ENCODE measurements at places on chromosomes 5 and 9.

DNA sequence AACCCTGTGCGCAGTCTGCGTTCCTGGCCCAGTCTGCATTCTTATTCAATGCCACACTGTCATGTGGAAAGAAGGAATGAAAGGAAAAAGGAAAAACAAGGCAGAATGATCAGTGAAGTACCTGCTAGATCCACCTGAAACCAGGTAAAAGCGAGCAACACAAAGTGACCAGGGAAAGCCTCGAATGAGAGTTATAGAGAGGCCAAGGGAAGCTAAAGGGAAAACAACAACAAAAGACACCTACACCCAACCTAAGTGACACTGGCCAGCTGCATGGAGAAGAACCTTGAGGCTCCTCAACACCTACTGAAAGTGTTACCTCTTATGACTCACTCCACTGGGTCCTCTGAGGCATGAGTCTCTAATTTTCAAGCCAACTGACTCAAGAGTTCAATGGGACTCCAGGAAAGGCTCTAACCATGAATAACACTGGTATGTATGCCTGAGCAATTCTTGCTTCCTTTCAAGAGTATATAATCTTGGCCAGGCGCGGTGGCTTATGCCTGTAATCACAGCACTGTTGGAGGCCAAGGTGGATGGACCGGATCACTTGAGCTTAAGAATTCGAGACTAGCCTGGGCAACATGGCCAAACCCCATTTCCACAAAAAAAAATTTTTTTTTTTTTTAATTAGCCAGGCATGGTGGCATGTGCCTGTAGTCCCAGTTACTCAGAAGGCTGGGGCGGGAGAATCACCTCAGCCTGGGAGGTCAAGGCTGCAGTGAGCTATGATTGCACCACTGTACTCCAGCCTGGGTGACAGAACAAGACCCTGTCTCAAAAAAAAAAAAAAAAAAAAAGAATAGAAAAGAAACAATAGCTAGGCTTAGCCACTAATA lies 29.0 kb downstream of the MTMR12 start:
- peak; percentile 50 for DNase-seq

- DNase-seq: no peak
Measured at GRCh38 chr9:21028466-21028865, 3.0 kb downstream of the HACD4 start.

DNA sequence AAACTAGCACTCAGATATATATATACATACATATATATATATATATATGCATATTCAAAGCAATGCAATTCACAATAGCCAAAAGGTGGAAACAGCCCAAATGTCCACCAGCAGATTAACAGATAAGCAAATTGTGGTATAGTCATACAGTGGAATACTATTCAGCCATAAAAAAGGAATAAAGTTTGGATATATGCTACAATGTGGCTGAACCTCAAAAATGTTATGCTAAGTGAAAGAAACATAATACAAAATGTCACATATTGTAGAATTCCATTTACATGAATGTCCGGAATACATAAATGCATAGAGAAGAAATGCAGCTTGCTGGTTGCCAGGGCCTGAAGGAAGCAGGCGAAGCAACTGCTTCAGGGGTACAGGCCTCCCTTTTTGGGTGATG lies 143.4 kb downstream of the ATPSCKMT start:
- DNase-seq: no peak

- DNase-seq: no peak
Measured at GRCh38 chr5:173233347-173234128, 1.5 kb downstream of the NKX2-5 start.

DNA sequence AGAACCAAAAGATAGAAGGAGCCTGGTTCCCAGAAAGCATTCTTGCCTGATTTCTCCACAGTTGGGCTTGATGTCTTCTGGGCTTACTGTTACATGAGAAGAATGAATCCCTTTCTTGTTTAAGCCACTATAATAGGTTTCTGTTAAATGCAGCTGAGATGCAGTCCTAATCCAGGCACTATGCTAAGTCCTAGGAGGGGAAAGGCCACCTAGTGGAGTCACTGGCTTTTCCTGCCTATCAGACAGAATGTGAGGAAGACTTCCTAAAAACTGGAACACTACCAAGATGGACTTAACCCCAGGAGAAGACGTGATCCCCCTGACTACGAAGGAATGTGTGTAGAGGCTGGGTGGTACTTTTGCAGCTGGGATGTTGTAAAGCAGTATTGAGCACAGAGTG lies 34.3 kb upstream of the FSD1L start:
- DNase-seq: peak; percentile 52

GRCh38 chr9:88583901-88584596 lies 49.1 kb downstream of the NXNL2 start:
- DNase-seq: peak; percentile 55

DNA sequence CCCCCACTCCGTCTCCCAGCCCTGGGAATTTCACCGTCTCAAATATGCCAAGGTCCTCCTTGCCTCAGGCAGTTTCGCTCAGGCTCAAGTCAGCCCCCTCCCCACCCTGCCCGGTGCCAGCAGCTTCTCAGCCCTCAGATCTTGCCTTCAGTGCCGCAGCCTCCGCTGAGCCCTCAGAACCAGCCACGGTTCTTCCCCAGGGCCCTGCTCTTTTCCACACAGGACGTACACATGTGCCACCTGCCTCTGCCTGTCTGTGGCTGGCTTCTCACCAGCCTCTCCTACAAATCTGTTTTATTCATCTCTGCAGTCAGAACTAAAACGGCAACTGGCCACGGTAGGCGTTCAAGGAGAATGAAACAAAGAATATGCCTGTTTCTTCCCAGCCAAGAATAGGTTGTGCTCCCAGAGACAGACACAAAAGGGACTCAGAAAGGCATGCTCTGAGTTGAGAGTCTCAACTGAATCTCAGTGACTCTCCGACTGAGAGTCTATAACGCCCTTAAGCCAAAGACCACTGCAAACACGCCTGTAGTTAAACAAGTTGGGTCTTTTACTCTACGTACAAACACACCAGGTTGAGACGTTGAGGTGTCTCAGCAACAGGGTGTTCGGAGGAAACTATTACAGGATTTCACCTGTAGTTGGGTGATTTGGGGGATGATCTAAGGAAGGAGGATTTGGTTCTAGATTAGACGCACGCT lies 10.6 kb upstream of the GRIN1 start:
- DNase-seq: no peak

GRCh38 chr9:36461323-36461722 lies 61.3 kb upstream of the RNF38 start:
- DNase-seq: peak; percentile 39

DNA sequence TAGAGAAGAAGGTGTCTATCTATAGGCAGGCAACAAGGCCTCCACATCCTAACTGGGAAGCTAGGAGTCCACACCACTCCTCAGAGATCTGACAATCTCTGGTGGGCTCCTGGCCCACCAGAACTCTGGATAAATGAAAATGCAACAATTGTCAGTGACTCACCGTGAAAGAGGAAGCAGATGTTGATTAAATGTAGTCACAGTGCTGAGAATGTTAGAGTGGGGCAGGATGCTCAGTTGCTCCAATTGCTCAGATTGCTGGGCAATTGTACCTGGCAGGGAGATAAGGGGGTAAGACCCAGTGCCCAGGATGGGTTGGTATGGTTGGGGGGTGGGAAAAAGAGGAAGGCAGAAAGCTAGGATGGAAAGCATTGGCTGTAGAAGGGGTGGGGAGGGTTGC lies 4.3 kb downstream of the CCL19 start:
- DNase-seq: no peak

DNA sequence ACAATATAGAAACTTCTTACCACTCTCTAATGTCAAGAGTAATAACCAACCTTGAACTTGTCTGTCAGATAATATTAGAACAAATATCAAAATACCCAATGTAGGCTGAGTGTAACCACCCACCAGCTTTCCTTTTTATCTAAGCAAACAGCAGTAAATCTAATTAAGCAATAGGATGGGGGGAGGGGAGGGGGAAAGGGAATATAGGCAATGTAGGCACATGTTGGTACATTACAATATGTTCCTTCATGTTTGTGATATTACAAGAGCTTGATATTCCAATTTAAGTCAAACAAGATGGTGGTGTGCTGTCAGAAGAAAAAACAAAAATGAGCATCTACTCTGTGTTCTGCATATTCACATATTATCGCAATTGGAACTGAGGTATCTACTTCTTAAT lies 158.2 kb downstream of the DENND1A start:
- DNase-seq: no peak

DNA sequence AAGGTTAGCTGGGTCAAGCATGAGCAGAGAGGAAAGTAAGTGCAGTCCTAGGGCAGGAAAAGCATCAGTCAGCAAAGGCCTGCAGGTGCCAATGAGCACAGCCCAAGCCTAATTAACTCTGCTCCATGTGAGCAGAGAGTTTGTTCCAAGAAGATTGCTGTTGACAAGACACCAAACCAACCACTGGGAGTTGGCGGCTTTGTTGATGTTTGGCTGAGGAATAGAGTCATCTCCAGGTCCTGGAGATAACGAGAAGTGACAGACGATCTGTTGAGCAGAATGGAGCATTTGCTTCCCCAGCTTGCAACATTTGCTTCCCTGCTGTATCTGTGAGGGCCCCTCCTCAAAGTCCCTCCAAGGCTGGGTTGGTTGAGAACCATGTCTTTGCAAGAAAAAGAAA lies 68.2 kb downstream of the FAM114A2 start:
- DNase-seq: no peak

DNA sequence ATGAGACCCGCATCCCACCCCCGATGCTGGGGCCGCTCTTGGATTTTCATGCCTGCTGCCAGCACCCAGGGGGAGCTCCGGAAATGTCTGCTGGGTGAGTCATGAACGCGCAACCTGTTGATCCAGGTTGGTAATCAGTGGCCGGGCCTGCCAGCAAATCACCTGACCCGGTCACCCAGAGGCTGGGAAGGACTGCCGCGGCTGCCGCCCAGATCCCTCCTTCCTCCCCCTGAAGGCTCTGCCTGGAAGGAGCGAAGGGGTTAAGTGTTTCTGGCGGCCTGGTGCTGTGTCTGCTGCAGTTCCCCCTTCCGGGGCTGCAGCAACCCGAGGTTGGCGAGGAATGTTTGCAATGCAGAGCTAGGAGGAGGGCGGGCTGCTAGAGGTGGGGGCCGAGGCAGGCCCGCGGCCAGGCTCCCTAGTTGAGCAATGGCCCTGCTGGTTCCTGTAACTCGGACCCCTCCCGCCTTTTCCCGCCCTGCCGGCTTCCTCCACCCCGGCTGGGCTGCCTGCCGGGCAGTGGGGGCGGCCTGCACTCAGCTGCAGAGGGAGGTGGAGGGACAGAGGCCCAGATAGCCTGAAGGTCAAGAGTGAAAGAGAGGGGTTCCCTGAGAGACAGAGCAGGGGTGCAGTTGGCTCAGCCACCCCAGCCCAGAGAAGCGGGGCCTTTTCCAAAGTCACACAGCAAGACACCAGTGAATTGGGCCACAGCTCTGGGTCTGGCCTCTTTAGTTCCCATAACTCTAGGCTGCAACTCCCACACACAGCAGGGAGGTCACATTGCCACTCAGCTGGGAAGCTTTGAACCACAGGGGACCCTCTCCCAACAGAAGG lies 156.3 kb upstream of the IER5L start:
- DNase-seq: peak; percentile 98

DNA sequence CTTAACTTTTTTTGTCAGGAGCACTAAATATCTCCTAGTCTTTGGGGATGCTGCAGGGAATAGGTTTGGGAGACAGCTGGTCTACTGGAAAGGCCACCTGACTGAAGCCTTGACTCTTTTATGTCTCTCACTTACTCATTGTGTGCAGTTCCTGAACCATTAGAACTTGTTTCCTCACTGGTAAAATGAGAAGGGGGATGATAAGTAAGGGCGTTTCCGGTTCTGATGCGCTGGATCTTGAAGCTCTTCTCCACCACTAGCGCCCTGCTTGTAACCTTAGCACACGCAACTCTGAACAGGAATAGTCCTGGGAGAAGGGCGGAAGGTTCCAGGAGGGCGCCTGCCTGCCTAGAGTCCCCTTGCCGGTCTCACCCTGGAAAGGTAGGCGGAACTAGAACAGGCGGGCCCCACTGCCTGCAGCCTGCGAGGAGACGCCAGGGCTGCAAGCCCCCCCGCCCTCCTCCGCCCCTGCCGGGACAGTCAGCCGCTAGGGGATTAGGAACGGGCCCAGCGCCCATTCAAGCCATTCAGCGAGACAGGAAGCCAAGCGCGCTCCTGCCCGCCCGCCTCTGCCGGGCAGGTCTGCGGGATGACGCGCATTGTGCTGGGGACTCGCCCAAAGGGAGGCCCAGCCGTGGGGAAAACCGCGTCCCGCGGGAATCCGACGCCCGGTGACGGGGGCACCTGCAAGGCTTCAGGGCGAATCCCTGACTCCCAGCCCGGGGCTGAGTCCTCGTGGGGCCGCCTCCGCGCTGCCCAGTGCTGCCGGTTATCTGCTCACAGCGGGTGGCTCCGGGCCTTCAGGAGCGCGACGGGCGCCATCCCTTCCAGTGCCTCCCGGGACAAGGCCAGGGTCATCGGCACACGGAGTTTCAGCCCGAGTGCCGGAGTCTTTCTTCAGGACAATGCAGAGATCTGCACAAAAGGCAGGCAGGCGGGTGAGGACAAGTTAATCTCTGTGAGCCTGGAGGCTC lies 44.0 kb upstream of the XPA start:
- peak; percentile 62 for DNase-seq

GRCh38 chr9:80074439-80074838 lies 502.7 kb downstream of the TLE4 start:
- no peak for DNase-seq

GRCh38 chr9:73167614-73168013 lies 15.9 kb downstream of the ANXA1 start:
- no peak for DNase-seq

- peak; percentile 17 for DNase-seq
Measured at GRCh38 chr9:122219856-122220672, 8.7 kb downstream of the LHX6 start.

DNA sequence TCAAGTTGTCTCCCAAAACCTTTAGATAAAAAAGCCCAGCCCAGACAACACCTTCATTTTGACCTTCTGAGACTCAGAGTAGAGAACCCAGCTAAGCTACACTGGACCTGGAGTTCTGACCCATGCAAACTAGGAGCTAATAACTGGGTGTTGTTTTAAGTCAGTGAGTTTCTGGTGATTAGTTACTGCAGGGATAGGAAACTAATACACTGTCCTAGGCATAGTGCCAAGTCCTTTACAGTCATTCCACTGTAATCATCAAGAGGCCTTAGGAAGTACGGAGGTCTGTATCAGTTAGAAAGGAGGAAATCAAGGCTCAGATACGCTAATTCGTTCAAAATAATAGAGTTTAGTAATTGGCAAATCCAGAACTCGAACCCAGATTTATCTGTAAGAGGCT lies 197.9 kb downstream of the KCTD16 start:
- peak; percentile 44 for DNase-seq

DNA sequence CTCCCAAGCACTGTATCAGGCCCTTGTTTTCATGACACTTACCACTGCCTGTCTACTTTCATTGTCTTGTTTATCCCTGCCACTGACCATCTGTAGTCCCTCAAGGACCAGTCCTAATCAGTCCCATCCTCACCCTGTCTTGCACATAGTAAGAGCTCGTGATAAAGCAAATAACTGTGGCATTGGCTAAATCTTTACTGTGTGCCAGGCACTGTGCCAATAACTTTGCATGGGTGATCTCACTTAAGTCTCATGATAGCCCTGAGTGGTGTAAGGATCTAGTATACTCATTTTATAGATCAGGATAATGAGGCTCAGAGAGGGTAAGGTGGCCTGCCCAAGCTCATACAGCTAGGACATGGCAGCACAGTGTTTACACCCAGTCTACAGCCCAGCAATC lies 5.6 kb downstream of the CDX1 start:
- peak; percentile 65 for DNase-seq
